Stimulated activated CD4-positive, alpha-beta T cell treated with anti-CD3 and anti-CD28 coated beads, Interleukin-4, amount 100 ng/mL, for 24 hours (primary cell): ENCODE measurements at places on chromosomes 1 and 21.
A peak's percentile ranks its signal among the peaks of the same experiment; 100 is the strongest.

DNA sequence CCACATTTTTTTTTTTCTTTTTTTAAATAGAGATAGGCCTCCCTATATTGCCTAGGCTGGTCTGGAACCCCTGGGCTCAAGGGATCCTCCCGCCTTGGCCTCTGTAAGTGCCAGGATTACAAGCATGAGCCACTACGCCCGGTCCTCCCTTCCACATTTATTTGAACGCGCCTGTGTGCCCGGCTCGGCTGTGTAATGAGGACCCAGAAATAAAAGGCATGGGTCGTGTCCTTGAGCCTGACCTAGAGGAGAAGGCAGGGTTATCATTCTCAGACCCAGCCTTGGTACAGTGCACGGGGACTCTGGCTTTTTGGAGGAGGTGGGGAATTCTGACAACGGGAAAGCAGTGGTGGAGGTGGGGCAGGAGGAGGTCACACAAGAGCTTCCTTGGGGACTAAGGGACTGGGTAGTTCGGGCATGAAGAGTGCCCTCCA lies 841 bp downstream of the CENPF start:
- DNase-seq, result no peak

- DNase-seq, result peak; percentile 66
Observed at GRCh38 chr1:145926686-145927062, 610 bp downstream of the RBM8A start.

DNA sequence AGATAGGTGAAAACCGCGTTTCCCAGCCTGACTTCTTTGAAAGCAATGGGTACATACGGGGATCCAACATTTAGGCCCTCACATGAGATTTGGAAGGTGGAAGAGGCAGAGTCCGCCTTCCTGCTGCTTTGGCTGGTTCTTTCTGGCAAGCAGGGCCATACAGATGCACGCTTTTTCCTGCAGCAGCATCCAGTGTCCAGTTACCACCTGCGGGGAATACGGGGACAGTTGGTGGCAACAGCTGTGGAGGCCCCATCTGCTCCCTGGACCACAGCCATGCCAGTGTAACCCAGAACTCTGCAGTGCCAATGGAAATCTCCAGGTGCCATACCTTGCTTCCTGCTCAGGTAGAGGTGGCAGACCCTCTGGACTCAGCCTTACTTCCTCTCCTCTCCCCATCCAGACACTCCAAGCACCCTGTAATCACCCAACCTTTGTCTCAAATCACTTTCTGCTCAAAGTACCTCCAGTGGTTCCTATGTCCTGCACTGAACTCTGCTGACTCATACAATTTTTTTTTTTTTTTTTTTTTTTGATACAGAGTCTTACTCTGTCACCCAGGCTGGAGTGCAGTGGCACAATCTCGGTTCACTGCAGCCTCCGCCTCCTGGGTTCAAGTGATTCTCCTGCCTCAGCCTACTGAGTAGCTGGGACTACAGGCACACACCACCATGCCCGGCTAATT lies 68.3 kb downstream of the SLC16A1 start:
- DNase-seq, result no peak

- DNase-seq, result no peak
Observed at GRCh38 chr21:24617819-24618218, 989.5 kb downstream of the MRPL39 start.

GRCh38 chr1:202553560-202554038 lies 156.7 kb downstream of the SYT2 start:
- DNase-seq, result no peak

- DNase-seq, result no peak
Observed at GRCh38 chr1:114105421-114105979, 48.2 kb downstream of the SYT6 start.

DNA sequence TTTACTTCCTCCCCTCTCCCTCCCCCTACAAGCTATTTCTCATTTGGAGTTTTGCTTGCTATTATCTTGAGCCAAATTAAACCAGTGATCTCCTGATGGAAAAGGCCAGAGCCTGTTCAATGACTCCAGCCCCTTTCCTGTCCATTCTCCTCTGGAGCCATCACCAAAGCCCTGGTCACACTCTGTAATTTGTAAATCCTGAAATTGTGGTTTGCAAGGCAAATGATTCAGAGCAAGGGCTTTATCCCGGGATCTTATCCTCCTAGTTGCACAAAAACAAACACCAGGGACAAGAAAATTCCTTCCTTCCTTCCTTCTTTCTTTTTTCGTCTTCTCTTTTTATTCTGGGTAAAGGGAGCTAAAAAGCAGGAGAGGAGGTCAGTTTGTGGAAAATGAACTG lies 366.1 kb upstream of the ST6GALNAC5 start:
- DNase-seq, result no peak

DNA sequence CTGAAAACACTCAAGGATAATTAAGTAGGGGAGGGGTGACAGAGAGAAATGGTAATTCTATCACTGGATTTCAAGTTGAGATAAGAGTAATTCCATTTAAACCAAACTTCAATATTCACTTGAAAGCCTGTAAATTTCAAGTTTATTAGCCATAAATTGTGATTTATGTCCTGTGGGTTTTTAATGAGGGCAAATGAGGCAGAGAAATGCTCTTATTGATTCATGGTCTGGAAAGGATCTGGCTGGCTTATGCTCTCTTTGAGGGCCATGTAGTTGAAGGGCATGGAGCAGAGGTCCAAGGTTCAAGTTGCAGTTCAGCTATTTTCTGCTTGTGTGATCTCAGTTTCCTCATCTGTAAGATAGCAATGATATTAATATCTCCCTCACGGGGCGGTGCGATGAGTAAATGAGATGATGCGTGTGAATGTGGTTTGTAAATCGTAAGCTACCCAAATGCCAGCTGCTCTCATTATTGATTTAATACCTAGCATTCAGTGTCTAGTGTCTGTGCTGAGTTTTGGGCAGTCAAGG lies 12.3 kb downstream of the OLFML3 start:
- DNase-seq, result no peak

DNA sequence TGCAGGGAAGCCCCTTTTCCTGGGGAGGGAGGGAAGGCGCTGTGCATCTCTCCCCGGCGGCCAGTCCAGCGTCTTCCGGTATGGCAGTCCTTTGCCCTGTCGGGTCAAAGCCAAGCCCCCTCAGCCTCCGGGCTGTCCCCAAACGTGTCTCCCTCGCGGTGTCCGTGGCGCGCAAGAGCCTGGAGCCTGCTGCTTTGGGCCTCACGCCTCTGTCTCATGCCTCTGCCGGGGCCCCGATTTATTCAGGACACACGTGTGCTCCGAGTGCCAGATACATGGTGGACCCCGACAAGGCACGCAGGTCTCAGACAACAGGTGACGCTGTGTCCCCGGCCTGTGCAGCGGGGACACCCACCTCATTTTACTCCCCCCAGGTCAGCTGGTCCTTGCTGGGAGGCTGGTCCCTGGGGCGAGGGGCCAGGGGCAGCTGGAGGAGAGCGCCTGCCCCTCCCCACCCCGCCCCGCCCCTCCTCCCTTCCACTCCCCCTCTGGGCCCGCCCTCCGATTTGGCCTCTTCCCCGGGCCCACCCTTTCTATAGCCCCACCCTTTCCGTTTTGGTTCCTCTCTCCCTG lies 176.7 kb downstream of the CAMTA1 start:
- DNase-seq, result no peak

DNA sequence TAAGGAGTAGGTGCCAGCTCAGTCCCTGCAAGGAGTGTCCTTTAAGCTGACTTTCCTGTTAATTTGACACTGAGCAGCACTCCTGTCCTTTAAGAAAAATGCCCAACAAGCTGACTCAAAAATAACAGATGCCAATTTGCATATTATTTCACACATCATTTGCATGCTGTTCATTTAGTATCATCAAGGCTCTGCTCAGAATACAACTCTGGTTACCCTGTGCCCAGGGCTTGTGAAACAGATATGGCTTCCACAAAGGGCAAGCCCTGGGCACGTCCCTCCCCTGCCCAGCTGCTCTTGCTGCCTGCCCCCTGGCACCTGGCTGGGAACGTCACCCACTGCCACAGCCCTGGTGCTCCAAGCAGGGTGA lies 10.3 kb downstream of the KCNN3 start:
- DNase-seq, result no peak

DNA sequence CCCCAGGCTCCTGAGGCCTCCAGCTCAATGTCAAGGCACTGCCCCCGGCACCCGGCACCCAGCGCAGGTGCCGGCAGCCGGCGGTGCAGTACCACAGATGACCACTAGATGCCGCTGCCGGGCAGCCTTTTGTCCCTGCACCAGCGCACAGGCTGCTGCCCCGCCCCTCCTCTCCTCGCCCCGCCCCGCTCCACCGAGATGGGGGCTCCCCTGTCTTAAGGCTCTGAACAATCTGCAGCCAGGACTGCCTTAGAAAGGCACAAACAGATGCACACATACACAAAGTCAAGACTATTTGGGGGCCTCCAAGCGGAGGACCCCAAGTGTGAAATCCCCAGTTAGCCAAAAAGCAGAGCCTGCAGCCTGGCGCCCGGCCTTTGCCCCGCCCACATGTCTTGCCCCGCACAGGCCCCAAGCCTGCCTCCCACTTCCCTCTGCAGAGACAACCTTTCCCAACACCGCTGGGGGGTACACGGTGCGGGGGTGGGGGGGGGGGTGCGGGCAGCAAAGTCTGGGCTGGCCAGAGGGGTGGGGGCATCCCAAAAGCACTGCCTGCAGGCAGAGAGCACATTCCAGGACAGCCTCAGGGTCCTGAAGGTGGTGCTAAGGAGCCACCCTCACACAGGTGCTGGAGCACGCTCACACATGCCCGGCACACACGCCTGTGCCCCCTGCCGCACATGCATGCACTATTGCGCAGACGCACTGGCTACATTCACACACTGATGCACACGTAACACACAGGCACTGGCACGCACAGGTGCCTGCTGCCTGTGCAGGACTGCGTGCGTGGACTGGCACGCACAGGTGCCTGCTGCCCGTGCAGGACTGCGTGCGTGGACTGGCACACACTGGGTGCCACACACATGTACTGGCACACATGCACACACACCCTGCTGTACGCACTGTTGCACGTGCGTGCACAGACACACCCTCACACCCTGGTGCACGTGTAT lies 37.1 kb downstream of the ARHGEF16 start:
- peak; percentile 87 for DNase-seq

GRCh38 chr1:43123031-43123430 lies 49.1 kb downstream of the EBNA1BP2 start:
- DNase-seq, result no peak

DNA sequence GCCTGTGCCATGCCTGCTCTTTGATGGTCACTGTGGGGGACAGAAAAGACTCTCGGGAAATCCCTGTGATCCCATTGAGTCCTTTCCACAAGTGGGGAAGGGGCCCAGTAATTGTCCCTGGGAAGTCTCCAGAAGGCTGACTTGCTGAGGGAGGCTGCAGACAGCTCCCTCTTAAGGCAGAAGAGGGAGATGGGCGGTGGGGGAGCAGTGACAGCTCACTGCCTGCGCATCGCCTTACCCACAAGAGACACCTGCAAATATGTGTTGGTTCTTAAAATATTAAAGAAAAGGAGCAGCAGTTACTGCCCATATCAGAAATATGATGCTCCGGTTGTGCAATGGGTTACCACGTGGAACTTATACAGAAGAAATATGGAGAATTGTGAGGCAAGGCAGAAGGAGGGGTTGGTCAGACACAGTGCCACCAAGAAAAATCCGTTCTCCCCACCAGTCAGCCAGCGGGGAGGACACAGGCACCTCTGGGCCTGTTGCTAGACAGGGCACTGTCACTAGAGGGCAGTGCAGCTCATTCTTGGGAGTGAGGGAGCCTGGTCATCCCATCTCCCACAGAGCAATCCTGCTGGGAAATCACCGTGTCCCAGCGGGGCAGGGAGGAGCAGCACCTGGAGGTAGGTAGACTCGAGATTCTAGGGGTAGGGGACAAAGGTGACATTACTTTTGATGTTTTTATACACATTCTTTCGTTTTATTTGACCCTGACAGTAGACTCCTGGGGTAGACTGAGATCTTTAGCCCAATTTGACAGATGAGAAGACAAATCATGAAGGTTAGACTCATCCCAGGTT lies 6.9 kb upstream of the CAMK1G start:
- peak; percentile 76 for DNase-seq

DNA sequence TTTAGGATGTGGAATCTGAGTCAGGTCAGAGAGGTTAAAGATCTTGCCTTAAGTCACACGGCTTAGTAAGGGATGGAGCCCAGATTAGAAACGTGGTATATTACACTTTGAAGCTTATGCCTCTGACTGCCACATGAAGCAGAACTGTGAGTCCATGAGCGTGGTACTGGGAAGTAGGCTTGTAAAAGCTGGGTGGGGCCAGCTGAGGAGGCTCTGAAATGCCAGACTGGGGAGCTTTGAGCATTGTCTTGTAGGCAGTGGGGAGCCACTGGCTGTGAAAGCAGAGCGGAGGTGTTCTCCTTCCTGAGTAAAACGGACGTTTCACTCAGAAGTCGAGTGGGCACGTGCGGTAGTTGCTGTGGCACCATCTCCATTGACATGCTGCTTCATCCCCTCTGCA lies 72.6 kb upstream of the USP24 start:
- no peak for DNase-seq

DNA sequence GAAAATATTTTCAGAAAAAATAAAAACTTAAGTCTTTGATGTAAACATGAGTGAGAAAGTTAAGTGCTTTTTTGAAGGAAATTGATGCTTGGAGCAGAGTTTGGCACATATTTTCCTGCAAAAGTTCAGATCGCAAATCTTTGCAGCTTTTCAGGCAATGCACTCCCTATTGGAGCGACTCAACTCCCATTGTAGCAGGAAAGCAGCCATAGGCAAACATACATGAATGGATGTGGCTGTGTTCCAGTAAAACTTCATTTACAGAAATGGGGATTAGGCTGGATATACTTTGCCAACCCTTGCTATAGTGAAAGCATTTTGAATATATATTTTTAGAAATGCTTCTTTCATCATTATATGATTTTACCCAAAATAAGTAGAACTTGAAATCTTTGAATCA lies 8.1 kb downstream of the AGL start:
- no peak for DNase-seq

- DNase-seq, result no peak
Observed at GRCh38 chr1:218123968-218124367, 161.1 kb upstream of the RRP15 start.

- no peak for DNase-seq
Observed at GRCh38 chr1:84877592-84877991, 15.4 kb downstream of the LPAR3 start.

GRCh38 chr1:190098107-190098506 lies 379.6 kb downstream of the BRINP3 start:
- no peak for DNase-seq

DNA sequence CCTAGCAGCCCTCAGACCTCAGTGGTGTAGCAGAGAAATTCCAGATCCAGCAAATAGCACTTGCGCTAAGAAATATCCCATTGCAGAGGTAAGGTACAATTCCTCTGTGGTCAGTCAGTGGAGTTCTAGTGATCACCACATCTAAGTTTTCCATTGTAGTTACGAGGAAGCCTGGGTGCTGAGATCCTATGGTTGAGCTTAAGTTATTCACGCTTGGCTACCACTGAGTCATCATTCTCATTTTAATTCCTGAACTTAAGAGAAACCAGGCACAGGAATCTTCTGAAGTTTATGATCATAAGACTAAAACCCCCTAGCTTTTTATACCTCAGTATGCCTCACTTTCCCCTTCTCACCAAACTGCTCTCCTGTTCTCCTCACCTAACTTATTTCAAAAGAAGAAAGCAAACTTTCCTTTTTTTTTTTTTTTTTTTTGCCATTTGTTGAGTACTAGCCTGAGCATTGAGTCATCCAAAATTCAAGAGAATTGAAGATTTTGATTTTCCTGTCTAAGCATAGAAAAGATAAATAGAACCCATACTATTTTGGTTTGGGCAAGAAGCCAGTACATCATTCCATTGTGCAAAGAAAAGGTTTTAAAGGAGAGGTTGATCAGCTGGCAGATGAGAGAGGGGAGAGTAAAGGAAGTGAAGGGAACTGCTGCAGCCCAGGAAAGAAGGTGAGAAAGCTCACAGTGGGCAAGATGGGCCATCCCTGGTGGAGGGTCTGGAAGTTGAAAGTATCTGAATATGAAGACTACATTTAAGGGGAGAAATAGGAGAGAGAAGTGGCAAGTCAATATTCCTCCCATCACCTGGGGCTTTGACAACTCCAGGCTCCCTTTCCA lies 39.9 kb downstream of the SERBP1 start:
- DNase-seq, result no peak
